CD4-positive, alpha-beta T cell treated with Interleukin-10 for 1 hour (primary cell): ENCODE measurements at places on chromosomes 7 and 10.

GRCh38 chr10:107894516-107894915 lies 730.0 kb upstream of the SORCS1 start:
- no peak for DNase-seq

GRCh38 chr7:92260248-92260781 lies 14.5 kb downstream of the ANKIB1 start:
- DNase-seq: no peak

- no peak for DNase-seq
Observed at GRCh38 chr10:71339796-71340589, 20.9 kb downstream of the SLC29A3 start.

DNA sequence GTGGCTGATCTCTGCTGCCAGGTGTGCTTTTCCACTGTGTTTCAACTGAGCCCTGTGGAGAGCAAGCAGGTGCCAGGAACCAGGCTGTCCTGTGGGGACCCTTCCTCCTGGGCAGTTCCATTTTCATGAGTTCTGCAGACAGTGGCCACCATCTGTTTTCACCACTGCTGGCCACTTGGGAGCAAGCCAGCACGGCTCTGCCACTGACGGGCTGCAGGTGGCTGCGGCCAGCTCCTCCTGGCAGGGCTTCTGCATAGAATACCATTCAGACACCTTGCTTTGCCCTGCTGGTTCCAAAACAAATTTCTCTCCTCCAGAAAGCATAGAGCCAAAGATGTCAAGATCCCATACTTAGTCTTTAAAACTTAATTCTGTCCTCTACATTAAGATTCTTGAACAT lies 48.3 kb downstream of the LANCL2 start:
- DNase-seq: no peak

DNA sequence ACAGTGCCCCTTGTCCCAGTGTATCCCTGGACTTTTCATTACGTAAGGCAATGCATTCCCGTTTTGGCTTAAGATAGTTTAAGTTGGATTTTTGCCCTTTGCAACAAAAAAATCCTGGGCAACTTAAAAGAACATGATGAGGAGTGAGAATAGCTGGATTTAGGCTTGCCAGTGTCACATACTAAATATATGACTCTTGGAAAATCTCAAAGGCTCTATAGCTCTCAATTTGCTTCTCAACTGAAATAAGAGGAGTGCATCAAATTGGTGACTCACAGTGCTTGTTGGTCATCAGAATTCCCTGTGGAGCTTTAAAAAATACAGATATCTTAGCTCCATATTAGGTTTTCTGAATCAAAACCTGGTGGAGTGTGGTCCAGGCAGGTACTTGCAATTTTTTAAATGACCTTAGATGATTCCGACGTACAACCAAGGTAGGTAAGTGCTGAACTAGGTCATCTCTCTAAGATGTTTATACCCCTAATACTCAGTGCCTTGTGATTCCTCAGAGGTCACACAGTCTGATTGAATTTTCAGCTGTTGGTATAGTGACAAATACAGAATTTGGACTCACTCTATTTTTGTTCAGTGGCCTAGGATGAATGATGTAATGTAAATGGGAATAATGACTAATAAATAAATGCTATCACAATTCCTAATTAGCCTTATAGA lies 33.9 kb upstream of the ORC5 start:
- no peak for DNase-seq

DNA sequence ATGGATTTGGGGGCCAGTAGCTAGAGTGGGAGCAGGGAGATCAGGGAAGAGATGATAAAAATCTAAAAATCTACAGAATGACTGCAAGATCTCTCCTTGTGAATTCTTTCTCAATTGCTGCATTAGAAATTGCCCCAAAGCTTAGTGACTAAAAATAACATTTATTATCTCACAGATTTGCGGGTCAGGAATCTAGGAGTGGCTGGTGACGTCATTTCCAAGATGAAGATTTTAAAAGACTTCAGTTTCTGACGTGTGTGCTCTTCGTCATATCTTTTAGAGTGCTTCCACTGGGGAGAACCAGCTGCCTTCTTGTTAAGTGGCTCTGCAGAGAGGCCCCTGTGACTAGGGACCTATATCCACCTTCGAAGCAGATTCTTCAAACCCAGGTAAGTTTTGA lies 112.6 kb downstream of the DGKI start:
- DNase-seq: no peak

DNA sequence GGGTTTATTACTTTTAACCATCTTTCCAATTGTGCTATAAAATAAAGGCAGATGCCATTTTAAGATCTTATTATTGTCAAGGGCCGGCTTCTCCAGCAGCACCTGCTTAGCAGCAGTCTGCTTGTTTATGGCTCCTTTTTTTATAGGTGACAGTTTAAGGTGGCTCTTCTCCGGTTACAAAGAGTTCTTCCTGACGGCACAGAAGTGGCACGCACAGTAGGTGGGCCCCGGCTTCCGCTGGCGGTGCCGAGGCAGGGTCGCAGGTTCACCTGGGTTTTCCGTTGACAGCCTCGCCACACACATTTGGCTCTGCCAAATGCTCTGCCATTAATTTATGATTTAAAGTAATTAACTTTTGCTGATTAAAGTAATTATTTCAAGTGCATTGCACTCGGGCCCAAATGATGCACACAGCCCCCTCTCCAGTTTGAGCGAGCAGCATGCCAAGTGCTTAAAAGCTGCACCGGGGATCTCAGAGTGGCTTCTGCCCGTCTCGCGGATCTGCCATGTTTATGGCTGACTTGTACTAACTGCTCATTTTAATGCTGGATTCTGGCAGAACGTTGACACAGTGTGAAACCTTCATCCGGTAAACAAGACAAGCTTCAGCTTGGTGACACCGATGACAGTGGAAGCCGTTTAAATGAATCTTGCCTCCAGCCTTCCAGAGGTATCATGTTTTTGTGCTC lies 355.1 kb upstream of the MKI67 start:
- no peak for DNase-seq

DNA sequence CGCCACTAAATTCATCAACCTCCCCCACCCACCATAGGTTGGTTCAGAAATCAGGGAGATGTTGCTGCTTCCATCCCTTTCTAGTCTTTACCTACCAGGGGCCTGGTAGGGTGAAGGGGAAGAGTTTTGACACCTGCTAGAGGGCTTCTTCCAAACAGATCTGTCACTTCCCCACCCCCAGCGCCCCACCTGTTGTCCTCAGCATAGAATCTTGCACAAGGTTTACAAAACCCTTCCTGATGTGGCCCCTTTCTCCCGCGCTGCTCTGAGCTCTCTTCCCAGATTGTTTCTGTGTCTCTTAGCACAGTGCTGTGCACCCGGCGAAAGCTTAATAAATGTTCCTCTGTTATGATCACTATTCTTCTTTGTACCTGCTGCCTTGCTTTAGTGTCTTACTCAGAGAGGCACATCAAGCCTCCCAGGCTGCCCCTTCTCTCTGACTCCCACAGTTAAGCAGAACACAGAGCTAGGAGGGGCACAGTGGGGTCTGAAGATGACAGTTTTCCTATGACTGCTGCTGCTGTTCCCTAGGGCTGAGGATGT lies 11.2 kb upstream of the C10orf95 start:
- no peak for DNase-seq

DNA sequence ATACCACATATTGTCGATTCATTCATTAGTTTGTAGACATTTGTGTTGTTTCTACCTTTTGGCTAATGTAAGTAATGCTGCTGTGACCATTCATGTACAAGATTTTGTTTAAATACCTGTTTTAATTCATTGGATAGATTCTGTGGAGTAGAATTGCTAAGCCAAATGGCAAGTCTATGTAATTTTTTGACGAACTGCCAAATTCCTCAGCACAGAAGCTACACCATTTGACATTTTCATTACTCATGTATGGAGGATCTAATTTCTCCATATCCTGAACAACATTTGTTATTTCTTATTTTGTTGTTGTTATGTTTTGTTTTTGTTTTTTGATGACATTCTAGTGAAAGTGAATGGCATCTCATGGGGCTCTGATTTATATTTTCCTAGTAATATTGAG lies 1351.3 kb upstream of the SORCS1 start:
- DNase-seq: no peak

DNA sequence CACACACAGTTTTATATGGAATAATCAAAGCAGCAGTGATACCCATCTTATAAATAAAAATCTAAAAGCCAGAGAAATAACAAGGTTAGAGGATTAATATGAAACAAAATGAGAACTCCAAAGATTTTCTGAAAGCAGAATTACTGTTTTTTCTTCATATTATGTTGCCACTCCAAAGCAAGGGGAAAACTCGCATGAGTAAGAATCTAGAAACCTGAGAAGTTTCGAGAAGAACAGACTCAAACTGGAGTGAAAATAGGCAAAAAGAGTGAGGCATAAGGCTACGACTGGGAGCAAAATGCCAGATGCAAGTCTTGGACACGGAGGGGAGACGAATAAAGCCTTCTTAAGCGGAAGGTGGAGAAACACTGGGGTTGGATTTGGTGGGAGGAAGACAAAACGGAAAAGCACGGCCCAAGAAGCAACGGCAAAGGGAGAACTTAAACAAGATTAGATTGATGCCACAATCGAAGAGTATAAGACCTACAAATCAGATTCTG lies 923 bp downstream of the TNPO3 start:
- no peak for DNase-seq

GRCh38 chr10:132420469-132420980 lies 23.5 kb downstream of the PWWP2B start:
- no peak for DNase-seq

DNA sequence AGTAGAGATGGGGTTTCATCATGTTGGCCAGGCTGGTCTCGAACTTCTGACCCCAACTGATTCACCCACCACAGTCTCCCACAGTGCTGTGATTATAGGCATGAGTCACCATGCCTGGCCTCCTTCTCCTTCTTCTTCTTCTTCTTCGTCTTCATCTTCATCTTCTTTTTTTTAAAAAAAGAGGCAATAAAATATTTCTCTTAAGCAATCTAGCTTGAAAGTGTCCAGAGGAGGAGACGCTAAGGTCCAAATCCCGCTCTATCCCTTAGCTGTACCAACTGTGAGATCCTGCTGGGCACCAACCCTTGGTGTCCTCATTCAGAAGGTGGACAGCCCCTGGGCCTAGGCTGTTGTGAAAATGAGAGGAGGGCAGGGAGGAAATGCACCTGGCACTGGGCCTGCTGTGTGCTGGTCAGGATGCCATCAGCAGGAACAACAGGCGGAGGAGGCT lies 13.9 kb upstream of the PSAP start:
- no peak for DNase-seq

GRCh38 chr7:84665339-84665738 lies 470.8 kb upstream of the SEMA3A start:
- no peak for DNase-seq
